Effector memory CD4-positive, alpha-beta T cell (primary cell): ENCODE measurements at places on chromosomes 6 and 20.

- DNase-seq, result no peak
Observed at GRCh38 chr6:143674483-143675381, 3.0 kb upstream of the PHACTR2 start.

DNA sequence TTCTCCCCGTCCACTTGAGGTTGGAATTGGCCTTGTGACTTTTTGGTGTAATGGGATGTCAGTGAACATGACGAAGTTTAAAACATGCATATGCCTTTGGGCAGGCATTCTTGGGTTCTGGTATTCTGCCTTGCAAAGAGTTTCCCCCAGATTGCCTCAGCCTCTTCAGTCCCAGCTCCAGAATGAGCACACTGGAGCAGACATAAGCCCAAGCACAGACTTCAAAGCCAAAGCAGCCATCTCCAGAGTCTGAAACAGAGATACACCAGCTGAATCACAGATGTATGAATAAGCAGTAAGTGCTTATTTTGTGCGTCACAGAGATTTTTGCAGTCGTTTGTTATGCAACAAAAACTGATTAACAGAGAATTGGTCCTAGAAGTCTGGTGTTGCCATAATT lies 546.0 kb downstream of the FRK start:
- no peak for DNase-seq

DNA sequence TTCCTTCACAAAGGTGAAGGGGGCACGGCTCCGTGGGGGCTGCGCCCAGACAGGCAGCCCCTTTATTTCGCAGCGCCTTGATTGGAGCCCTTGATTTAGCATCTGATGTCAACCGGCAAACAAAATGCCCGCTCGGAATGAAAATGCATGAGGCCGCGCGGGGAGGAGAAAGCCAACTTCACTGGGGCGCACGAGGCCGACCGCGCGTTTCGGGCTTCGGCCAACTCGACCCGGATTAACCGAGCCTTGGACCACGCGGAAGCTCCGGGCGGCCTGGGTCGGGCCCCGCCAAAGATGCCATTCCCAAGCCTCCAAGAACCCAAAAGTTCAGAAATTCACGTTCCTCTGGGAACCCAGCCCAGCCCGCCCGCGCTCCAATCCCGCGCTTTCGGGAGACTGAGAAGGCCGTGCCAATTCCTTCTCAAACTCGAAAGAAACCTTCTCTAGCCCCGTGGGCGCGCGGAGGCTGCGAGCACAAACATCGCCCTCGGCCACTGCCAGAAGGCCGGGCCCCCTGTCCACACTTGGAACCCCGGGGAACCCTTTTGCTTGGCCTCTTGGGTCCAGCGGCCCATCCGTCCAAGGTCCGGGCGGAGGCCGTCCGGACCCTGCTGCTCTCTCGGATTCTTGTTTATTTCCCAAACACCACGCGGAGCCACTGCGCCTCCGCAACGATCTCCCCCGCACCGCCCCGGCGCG lies 879 bp upstream of the INSM1 start:
- no peak for DNase-seq

DNA sequence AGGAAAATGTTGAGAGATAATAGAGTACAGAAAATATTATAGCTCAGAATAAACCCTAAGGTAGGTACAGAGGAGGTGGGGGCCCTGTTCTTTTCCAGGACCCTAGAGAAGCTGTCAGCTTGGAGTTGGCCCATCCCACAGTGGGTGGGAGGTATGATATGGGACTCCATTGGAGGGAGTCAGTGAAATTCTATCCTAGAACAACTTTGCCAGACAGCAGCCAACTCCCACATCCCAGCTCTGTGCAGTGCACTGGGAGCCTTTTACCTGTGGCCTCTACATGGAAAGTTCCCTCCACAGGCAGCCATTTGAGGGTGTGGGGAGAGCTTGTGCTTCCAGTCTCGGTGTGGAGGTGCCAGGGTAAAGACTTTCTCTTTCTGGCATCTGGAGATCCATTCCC lies 36.8 kb upstream of the CLIC5 start:
- no peak for DNase-seq

- no peak for DNase-seq
Observed at GRCh38 chr6:2529211-2529719, 221.5 kb downstream of the MYLK4 start.

DNA sequence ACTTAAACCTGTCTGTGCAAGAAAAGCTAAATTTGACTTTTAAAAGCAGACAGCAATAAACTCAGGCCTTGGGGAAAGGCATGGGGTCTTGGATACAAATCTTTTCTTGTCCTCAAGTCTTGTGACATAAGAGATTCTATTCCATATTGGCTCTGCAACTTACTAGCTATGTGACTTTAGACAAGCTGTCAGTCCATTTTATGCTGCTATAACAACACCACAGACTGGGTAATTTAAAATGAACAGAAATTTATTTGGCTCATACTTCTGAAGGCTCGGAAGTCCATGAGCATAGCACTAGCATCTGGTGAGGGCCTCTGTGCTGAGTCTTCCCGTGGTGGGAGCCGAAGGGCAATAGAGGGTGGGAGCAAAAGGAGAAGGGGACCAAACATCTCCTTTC lies 246.0 kb upstream of the MOCS1 start:
- DNase-seq, result no peak

- DNase-seq, result no peak
Observed at GRCh38 chr6:84867521-84867920, 103.1 kb upstream of the TBX18 start.

DNA sequence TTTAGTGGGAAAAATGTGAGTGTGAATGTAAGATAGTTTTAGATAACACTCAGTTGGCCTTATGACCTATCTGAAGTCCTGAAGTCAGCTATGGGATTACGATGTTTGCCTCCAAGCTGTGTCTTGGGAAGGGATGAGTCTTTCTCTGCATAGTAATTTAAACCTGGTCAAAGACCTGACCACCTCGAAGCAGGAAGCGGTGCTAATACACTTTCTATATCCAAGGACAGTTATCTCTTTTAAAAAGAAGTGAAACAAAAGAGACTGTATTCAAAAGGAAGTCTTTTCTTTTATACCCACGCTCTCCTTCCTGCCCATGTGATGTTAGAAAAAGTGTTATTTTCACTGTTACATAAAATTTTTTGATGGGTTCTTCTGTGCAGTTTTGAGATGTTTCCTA lies 94.9 kb downstream of the JARID2 start:
- no peak for DNase-seq

DNA sequence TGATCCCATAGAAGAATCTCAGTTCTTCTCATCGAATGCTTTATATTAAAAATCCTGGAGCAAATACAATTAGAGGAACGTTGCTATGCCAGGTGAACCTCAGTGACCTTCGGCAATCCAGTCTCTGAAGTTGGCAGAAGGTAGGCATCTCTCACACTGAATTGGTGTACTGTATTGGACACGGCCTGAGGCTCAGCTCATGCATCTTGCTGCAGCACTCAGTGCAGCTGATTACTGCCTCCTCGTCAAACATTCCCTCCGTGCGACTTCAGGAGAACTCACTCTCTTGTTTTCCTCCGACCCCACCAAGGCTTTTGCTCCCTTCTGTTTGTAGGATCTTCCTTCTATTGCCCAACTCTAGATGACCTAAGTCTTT lies 90.5 kb downstream of the GPR6 start:
- no peak for DNase-seq

DNA sequence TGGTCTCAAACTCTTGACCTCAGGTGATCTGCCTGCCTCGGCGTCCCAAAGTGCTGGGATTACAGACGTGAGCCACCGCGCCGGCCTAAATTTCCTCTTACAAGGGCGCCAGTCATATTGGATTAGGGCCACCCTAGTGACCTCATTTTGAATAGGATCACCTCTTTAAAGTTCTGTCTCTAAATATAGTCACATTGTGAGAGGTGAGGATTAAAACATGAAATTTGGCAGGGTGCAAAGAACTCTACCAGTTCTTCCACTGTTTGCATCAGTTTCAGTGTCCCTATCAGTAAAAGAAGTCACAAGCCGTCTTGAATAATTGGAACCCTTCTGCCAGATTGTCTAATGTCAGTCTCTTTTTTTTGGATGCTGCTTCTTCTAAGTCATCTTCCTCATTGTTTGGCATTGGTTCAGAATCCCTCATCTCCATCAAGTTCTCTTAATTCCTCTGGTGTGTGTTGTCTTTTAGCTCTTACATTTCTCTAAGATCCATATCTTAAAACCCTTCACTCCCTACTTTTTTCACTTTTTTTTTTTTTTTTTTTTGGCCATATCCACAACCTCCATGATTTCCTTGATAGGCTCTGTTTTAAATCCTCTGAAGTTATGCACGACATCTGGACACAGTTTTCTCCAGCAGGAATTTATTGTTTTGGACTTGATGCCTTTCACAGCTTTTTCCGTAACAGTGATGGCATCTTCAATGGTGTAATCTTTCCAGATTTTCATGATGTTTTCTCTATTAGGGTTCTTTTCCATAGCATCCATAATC lies 56.8 kb downstream of the NCOA3 start:
- no peak for DNase-seq

GRCh38 chr6:75563032-75563431 lies 38.6 kb upstream of the SENP6 start:
- DNase-seq, result no peak

DNA sequence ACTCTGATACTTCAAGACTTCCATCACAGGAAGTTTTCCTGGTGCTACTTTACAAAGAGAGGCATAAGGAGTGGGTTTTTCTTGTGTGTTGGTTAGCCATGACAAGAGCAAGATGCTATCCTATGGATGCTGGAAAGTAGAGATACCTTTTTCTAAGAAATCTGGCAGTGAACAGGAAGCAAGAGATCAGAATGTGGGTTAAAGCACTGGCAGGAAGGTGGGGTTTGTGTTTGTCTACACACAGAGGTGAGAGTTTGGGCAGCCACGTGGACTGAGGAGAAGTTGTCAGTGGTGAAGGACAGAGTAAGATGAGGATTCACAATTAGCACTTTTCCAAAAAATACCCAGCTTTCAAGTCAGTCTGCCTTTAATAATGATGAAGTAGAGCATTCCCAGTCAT lies 17.9 kb downstream of the SLC2A12 start:
- no peak for DNase-seq

DNA sequence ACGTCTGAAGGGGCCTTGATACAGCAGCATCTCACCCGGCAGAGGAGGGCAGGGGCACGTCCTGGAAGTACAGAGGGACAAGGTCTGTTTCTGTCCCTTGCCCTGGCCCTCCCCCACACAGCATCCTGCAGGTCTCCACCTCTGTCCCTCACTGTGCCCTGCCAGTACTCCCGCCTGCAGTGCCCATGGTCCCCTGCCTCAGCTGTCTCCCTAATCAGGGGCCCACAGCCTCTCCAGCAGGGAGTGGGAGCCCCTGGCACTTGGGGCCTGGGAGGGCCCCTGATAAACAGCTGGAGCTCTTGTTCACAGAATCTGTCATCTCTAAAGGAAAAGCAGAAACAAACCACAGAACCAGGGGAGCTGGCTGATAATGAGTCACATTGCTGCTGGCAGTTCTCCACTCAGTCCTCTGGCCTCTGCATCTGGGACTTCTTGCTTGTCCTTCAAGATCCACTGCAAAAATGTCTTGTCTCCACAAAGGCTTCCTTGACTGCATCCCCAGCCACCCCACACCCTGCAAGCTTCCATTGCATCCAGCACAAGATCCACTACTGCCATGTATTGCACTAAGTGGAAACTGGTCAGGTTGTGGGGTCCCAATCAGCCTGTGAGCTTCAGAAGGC lies 33.2 kb upstream of the TAF8 start:
- no peak for DNase-seq

- DNase-seq, result no peak
Observed at GRCh38 chr6:69994251-69994650, 127.9 kb downstream of the COL19A1 start.

DNA sequence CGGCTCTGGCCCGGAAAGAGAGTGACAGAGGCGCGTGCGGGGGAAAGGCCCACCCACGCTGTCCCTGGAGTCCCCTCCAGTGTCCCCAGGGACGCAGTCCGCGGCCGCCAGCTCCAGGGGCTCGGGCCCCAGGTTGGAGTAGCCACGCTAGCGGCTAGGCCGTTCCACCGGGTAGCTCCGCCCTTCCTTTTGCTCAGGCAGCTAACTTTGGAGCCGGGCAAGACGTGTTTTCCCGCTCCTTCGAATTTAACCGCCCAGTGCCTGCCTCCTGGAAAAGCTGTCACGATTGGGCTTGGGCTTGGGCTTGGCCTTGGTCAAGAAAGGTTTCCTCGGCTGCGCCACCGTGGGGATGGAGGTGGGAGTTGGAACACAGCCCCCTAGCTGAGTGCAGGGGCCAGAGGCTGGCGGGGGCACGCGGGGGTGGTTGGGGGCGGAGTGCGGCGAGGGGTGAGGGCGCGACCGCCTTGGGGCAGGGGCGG lies 4.7 kb downstream of the LINC00237 start:
- DNase-seq, result no peak

- no peak for DNase-seq
Observed at GRCh38 chr6:6841571-6841970, 253.1 kb downstream of the LY86 start.

DNA sequence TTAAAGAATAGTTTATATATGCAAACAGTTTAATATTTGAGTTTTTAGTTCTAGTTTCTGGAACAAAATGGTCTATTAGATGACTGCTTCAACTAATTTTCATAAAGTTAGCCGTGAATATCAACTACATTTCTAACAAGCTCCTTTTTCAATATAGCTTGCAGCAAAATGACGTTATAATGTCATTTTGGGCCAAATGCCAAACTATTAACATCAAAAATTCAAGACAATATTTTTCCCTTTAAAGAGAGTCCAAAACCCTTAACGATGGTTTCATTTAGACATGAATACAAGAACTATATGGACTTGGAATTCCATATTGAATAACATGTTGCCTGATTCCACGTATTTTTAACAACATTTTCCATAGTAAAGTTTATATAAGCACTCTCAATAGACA lies 91.0 kb downstream of the SMLR1 start:
- no peak for DNase-seq

DNA sequence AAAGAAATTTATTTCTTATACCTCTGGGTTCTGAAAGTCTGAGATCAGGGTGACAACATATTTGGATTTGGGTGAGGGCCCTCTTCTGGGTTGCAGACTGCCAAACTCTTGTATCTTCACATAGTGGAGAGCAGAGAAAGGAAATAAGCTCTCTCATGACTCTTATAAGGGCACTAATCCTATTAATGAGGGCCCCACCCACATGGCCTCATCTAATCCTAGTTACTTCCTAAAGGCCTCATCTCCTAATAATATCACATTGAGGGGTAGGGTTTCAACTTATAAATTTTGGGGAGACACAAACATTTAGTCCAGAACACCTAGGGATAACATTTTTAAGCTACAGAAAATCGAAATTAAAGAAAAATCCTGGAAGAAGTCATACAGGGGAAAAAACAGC lies 5.1 kb upstream of the ZNF391 start:
- no peak for DNase-seq

DNA sequence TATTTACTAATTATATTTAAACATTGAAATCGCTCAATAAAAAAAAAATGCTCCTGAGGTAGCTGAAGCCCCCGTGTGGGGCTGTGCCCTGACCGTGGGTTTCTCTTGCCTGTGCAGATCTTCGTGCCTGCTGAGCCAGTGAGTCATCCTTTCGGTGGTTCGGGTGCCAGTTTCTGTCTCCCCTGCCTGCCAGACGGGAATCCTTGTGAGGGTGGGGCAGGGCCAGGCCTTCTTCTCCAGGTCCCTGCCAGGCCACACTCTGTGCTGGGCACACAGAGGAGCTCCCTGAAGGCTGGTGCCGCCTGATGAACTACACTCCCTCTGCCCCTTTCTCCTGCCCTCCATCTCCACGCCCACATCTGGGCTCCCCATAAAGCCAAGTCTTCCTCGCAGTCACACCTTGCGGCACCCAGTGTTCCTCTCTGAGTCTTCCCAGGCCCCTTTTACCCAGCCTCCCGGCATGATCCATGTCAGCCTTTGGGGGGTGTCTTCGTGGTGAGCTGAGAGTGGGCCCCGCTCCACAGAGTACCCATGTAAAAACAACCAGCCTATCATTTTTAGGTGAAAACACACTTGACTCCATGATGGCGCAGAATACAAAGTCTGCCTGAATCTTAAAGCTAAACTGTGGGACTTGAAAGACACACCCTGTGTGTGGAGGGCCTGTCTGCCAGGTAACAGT lies 19.3 kb downstream of the FGD2 start:
- DNase-seq, result no peak
